ENCODE measurements at places on chromosomes 2 and 18. TPM values are rescaled to one million over a fixed set of nuclear protein-coding genes. Genes with fewer than 3 reads are reported as not detected.

- no peak for DNase-seq
- no peak overlapping the region for H3K27ac ChIP-seq
- no peaks in the 10 kb centered on the region for H3K4me1 ChIP-seq
- no peaks in the 10 kb centered on the region for H3K27me3 ChIP-seq
Measured at GRCh38 chr2:212157012-212157411, 381.6 kb downstream of the ERBB4 start.

DNA sequence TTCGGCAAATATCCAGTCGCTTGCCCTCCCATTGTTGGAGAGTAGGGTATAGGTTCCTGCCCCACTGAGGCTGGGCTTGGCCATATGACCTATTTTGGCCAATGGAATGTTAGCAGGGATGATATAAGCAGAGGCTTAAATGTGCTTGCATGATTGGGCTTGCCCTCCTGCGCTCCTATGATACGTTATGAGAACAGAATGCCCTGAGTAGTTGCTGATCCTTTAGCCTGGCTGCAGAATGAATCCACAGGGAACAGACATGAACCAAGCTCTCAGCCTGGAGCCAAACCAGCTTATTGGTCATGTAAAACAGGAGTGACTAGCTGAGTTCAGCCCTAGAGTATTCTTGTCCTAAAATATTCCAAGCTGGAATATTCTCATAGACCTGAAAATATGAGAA is 34.8 kb upstream of the IMP4 start:
- H3K4me1 ChIP-seq, result no peaks in the 10 kb centered on the region
- H3K27me3 ChIP-seq, result peaks cover 43% of the 10 kb centered on the region
- no peak overlapping the region for H3K27ac ChIP-seq
- no peak for DNase-seq

- no peaks in the 10 kb centered on the region for H3K36me3 ChIP-seq
- H3K4me3 ChIP-seq, result no peak overlapping the region
- no peaks in the 10 kb centered on the region for H3K4me1 ChIP-seq
- no peak overlapping the region for H3K27ac ChIP-seq
- DNase-seq, result no peak
- no peaks in the 10 kb centered on the region for H3K27me3 ChIP-seq
Measured at GRCh38 chr2:160315337-160315736, 115.3 kb upstream of the ITGB6 start.

Gene CCDC74B
- 3.2 TPM for total RNA-seq

GRCh38 chr2:75632091-75632701 is 14.4 kb upstream of the MRPL19 start:
- H3K4me1 ChIP-seq, result no peaks in the 10 kb centered on the region
- no peak overlapping the region for H3K27ac ChIP-seq
- no peaks in the 10 kb centered on the region for H3K36me3 ChIP-seq
- DNase-seq, result no peak
- no peak overlapping the region for H3K4me3 ChIP-seq

- H3K27ac ChIP-seq, result no peak overlapping the region
- H3K27me3 ChIP-seq, result no peaks in the 10 kb centered on the region
- no peak for DNase-seq
- H3K4me1 ChIP-seq, result no peaks in the 10 kb centered on the region
Measured at GRCh38 chr2:142857256-142858164, 20.0 kb upstream of the KYNU start.

DNA sequence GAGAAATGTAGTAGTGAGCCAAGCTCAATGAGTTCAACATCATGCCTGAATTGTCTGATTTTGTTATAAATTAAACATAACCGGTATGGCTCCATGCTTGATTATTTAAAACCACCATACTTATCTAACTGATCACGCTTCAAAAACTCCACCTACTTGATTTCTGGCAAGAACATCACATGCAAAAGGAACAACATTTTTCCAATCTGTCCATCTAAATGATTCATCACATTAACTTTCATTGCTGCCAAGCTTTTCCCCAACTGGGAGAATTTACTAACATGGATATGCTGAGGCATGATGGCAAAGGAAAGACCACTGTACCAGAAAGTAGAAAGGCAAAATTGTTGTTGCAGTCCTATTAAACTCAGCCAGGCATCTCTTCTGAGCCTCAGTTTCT is 286.8 kb downstream of the TRIB2 start:
- no peaks in the 10 kb centered on the region for H3K27me3 ChIP-seq
- H3K4me3 ChIP-seq, result no peak overlapping the region
- no peak for DNase-seq
- no peak overlapping the region for H3K27ac ChIP-seq
- H3K36me3 ChIP-seq, result no peaks in the 10 kb centered on the region

DNA sequence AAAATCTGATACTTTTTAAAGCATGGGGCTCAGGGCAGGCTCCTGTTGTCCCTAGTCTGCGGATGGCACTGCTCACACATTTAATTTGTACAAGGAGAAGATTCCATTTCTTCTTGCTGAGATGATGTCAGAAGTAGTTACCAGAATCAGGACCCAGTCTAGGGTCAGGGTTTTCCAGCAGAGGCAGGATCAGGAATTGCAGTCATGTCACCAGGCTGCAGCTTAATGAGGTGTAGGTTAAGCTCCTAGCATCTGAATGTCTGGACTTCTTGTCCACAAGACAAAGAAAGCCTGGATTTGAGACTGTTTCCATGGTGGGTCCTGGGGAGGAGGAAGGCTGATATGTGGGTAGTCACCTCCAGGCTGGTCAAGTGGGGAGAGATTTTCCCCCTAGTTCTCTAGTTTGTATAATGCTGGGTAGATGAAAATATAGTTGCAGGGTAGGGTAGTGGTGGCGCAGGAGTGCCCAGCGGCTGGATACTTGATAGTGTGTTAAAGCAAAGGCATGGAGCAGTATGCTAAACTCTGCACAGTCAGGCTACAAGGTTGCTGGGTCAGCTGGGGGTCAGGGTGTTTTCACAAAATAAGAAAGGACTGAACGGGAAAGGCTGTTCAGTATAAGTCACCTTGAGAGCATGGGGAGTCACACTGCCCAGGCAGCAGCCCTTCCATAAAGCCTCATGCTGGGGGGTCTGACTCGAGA is 148.4 kb downstream of the PRKCE start:
- H3K27me3 ChIP-seq, result no peaks in the 10 kb centered on the region
- no peak overlapping the region for H3K4me3 ChIP-seq
- H3K27ac ChIP-seq, result no peak overlapping the region
- H3K4me1 ChIP-seq, result no peaks in the 10 kb centered on the region
- no peak for DNase-seq

DNA sequence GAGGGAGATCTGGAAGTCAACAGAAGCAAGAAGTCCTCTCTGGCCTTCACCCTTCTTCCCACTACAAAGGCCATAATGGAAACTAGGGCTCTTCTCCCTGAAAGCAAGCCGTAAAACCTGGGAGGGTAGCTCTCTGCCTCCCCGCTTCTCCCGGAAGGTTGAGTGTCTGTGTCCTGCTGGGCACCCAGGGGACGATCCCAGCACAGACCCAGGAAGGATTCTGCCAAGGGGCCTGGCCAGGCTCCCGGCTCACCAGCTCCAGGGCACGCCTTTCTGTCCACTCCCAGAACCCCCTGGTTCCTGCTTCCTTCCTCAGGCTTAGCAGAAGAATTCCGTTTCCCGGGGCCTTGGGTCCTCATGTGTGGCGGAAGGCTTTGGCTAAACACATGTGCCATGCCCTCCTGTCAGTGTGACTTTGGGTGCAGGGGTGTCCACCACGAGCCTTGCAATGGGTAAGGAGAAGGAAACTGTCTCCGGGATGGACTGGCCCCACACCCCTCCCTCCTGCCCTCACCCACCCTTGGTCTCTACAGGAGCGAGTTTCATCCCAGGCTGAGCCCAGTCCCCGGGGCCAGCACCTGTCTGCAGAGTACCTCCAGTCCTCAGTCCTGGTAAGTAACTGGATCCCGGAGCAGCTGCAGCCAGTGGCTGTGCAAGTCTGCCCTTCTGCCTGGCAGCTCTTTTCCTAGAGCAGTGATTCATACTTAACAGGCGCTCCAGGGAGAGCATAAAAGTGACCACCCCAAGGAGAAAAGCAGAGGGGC is 135.8 kb downstream of the TPO start:
- no peak for DNase-seq
- H3K4me3 ChIP-seq, result no peak overlapping the region
- no peaks in the 10 kb centered on the region for H3K4me1 ChIP-seq
- H3K27ac ChIP-seq, result no peak overlapping the region
- H3K36me3 ChIP-seq, result no peaks in the 10 kb centered on the region

DNA sequence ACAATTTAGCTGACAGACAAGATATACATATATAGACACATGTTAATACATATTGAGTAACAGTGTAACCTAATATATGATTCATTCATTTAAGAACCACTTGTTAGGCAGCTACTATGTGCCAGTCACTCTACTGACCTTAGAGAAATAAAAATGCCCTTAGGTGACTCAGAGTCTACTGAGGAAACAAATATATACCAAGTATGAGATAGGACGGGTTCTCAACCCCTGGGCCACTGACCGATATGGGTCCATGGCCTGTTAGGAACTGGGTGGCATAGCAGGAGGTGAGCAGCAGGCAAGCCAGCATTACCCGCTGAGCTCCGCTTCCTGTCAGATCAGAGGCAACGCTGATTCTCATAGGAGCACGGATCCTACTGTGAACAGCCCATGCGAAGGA is 14.8 kb downstream of the STRN start:
- DNase-seq, result no peak
- H3K27me3 ChIP-seq, result no peaks in the 10 kb centered on the region
- no peak overlapping the region for H3K4me3 ChIP-seq
- H3K27ac ChIP-seq, result no peak overlapping the region

GRCh38 chr2:198282061-198282460 is 477.7 kb downstream of the PLCL1 start:
- DNase-seq, result no peak
- no peak overlapping the region for H3K4me3 ChIP-seq
- peaks cover 80% of the 10 kb centered on the region for H3K27me3 ChIP-seq
- H3K4me1 ChIP-seq, result no peaks in the 10 kb centered on the region
- no peaks in the 10 kb centered on the region for H3K36me3 ChIP-seq
- no peak overlapping the region for H3K27ac ChIP-seq

GRCh38 chr2:186887107-186888090 is 38.4 kb upstream of the ZSWIM2 start:
- no peak overlapping the region for H3K27ac ChIP-seq
- no peaks in the 10 kb centered on the region for H3K27me3 ChIP-seq
- H3K4me1 ChIP-seq, result no peaks in the 10 kb centered on the region
- no peak overlapping the region for H3K4me3 ChIP-seq

Gene TUBB8B
- 0.57 TPM for total RNA-seq
